ENCODE measurements at places on chromosomes 6 and 20.

- peak; percentile 95 for DNase-seq
These were observed at the start of gene TMEM30A for GRCh38 chr6:75284632-75285282. TMEM30A (minus strand) TSS chr6:75284792; CDS start chr6:75284638, 154 bp downstream.

GRCh38 chr6:139754898-139755775 is 380.7 kb upstream of the CITED2 start:
- DNase-seq = no peak

GRCh38 chr6:38131527-38131965 is 312.0 kb downstream of the ZFAND3 start:
- no peak for DNase-seq

DNA sequence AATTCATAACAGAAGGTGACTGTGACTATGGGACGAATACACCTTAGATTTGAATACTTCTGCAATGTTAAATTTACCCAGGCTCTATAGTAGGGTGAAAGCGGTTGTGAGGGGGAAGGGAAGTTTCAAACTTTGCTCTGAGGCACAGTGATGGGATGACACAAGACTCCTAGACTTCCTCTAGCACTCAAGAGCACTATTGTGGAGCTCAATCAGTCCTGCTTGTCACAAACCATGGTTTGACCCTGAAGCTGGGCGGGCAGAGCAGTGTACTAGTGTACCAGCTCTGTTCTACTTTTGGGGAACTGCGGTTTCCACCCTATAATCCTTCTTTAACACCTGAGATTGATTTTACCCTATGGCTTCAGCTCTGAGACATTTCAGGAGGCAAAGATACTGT is 17.1 kb downstream of the TRIM27 start:
- no peak for DNase-seq

GRCh38 chr6:75631859-75632635 is 30.4 kb downstream of the SENP6 start:
- DNase-seq = no peak

- no peak for DNase-seq
These were observed 43.8 kb downstream of the PKIB start for GRCh38 chr6:122654012-122654411.

GRCh38 chr20:49312661-49313060 is 34.8 kb upstream of the ZNFX1 start:
- no peak for DNase-seq

- DNase-seq = no peak
These were observed 126.2 kb downstream of the TIAM2 start for GRCh38 chr6:155121294-155121693.

- DNase-seq = no peak
These were observed 988.2 kb upstream of the MAP3K7 start for GRCh38 chr6:91575032-91575431.

- no peak for DNase-seq
These were observed 20.4 kb upstream of the CTAGE9 start for GRCh38 chr6:131731224-131731623.

- DNase-seq = peak; percentile 43
These were observed 58.5 kb downstream of the PREX1 start for GRCh38 chr20:48769069-48769983.

Measured in stimulated activated naive CD4-positive, alpha-beta T cell (primary cell).